ENCODE measurements at places on chromosomes 12 and 14.

- no peak for DNase-seq
Observed at GRCh38 chr14:81519200-81520011, 14.2 kb downstream of the SEL1L start.

- DNase-seq: no peak
Observed at GRCh38 chr12:25797386-25797785, 161.1 kb upstream of the RASSF8 start.

- DNase-seq: no peak
Observed at GRCh38 chr14:77613201-77613600, 3.2 kb downstream of the SPTLC2 start.

DNA sequence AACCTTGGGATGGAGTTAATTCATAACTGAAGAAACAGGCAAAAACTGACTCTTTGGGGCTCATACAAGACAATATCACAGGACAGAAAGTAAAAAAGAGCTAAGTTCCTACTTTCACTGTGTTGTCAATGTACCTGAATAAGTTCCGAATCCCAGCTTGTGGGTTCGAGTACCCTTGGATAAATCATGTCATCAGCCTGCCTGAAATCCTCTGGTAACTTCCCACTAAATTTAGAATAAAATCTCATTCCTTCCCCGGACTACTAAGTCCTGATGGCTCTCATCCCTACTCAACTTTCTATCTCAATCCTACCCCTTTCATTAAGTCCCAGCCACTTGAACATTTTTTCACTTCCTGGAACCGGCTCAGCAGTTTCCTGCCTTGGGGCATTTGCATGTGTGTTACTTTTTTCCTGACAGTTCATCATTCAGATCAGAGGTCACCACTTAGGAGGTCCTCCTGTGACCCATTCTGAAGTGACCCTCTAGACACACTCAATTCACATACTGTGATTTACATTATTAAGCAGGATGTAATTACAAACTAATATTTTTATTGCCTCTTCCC, 12.7 kb downstream of the ERP29 start:
- DNase-seq: no peak

DNA sequence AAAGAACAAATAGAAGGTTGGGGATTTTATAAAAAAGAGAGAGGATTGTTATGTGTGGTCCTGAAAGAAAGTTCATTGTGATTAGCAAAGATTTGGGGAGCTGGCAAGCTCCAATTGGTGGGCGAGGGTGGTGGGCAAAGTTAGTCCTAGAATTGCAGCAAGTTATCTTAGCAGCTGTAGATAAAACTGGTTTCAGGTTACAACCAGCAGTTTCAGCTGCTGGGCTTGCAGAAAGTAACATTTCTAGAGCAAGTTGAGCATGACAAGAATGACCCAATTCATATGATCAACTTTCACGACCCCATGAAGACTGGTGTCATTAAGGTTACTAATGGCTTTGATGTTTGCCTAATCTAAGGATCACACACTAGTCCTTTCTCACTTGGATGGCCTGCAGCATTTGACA, 177.9 kb upstream of the NUDT4 start:
- no peak for DNase-seq

DNA sequence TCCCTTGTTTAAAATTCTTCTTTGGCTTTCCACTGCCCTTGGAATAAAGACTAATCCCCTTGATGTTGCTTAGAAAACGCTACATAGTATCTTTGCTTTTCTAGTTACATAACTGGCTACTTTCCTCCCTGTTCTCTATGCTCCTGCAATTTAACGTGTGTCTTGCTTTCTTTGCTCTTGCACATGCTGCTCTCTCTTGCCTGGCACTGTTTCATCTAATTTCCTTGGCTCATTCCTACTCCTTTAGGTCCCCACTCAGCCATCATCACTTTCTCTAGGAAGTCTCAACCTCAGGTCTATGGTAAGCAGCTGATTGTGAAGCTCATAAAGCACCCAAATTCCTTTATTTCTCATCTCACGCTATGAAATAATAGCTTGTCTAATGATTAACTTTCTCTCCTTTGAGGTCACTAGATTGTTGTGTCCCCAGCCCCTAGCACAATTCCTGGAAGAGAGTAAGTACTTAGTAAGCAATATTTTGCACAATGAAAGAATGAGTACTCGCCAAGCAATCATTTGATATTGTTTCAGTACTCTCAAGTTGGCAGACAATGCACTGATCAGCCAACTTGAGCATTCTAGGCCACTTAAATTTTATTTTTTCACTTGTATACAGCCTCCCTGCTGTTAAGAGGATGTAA, 3.3 kb downstream of the ALDH6A1 start:
- no peak for DNase-seq

- DNase-seq: no peak
Observed at GRCh38 chr12:75831402-75831801, 200.2 kb downstream of the PHLDA1 start.
